ENCODE measurements at places on chromosomes 2 and 18.

DNA sequence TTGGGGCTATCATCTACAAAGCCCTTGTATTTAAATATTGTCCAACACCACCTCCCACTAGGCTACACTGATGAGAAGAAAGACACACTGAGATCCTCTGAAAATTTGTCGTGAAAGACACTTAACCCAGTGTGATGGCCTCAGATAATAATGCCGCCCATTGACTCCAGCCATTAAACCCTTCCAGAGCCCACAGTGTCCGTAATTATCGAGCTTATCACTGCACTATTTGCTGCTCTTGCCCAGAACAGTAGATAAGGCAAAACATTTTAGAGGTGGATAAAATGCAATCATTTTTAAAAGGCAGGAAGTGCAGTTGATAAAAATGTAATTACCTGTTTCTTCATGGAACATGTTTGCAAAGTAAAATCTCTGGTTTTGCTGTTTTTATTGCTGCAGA lies 121.3 kb upstream of the DDX18 start:
- no peak for ATAC-seq

DNA sequence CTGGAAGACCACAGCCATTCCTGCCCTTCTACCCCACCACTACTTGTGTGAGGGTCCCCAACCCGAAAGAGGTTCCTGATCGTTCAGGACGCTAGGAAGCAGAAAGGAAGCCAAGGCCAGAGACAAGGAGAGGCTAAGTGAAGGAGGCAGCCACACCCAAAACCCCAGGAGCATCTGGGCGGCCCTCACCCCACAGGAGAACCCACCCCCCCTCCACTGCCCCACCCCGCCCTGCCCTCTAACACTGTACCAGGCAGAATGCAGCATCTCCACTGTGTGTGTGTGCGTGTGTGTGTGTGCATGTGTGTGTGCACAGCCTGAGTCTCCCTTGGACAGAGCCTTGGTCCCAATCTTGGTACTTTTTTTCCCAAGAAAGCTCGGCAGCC lies 207.5 kb upstream of the HAAO start:
- no peak for ATAC-seq

- ATAC-seq, result no peak
These were observed 185.1 kb downstream of the LOXHD1 start for GRCh38 chr18:46471809-46472498.

DNA sequence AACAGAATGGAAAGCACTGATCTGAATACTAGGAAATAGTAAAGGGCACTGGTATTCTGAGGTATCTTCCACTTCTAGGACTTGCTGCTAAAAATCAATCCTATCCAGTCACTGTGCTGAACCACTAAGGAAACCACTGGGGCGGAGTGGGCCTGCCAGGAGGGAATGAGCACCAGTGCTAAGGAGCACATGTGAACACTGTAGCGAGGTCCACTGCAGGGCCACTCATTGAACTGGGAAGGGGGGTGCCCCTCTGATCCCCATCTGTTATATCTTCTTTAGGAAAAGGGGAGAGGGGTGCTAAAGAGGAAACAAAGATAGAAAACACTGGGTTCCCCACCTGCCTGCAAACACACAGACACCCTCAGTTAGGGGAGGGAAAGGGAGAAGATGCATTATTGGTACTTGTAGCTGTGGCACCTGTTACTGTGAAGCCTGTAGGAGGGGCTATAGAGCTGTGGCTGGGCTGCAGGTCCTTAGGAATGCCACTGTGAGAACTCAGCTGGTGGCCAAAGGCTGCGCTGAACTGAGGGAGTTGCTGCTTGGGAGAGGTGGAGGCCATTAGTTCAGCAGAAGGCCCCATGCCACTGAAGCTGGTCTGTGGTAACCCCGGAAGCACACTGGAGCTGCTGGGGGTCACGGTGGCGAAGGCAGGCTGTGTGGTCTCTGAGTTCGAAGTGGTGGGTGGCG lies 81.8 kb downstream of the INO80D start:
- peak; percentile 87 for ATAC-seq

Measured in SK-N-SH treated with all-trans-retinoic acid at 6 μM for 48 hours (cell line).